ENCODE measurements at places on chromosomes 7 and 10.

- DNase-seq = no peak
Observed at GRCh38 chr7:121744319-121744718, 128.6 kb upstream of the PTPRZ1 start.

DNA sequence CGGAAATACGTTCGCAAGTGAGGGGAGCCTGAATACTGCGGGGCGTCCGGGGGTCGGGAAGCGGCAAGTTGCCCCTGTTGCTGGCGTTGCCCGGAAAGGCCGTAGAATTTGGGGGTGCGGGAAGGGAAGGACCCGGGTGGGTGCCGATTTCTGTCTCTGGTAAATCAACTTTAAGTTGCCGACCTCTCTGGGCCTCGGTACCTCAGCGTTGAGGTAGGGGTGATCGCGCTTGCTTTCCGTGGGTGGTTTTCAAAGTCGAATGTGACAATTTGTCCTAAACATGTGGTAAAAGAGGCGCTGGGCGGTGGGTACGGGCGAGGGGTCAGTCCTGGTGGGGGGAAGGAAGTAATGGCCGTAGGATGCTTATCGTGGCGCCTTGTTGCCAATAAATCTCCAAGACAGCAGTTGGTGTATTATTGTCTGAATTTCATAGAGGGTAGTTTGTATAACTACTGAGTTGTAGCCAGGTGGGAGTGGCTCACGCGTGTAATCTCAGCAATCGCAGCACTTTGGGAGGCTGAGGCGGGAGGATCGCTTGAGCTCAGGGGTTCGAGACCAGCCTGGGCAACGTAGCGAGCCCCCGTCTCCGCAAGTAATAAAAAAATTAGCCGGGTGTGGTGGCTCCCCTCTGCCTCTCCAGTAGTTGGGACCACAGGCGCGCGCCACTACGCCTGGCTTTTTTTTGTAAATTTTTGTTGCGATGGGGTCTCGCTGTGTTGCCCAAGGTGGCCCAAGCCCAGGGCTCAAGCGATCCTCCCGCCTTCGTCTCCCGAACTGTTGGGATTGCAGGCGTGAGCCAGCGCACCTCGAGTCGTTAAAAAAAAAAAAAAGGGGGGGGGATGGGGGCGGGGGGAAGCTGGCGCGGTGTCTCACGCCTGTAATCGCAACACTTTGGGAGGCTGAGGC is 644 bp downstream of the BUD23 start:
- no peak for DNase-seq

DNA sequence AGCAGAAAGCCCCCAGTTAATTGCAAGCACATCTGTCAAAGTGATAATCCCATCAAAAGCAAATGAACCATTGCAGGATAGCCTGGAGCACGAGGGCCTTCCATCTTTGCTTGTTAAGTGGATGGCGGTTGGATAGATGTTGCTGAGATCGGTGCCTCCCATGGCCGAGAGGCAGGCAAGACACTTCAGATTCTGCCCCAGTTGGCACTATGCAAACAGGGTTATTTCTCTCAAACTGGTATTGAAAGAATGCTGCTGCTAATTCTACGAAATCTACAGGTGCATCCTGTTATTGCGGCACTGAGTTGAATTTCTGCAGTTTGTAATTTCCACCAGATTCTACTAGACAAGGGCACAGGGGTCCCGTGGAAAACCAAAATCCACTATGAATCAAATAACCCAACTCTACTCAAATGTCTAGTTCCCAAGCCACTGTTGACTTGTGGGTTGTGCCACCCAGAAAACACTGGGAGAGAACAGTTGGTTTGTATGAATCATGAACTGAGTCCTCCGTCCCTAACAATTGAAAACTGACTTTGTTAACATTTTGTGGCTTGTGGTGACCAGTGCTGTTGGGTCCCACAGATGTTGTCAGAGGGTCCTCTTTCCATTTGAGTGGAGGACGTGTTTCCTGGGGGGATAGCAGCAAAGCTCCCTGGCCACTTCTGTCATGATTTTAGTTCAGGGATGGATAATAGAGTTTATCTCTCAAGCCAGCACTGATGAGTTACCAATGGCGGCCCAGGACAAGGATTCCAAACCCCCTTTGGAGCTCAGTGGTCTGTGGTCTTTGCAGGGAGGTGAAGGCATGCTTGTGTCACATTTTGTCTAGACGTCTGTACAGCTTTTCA is 7.1 kb upstream of the IL2RA start:
- DNase-seq = no peak

DNA sequence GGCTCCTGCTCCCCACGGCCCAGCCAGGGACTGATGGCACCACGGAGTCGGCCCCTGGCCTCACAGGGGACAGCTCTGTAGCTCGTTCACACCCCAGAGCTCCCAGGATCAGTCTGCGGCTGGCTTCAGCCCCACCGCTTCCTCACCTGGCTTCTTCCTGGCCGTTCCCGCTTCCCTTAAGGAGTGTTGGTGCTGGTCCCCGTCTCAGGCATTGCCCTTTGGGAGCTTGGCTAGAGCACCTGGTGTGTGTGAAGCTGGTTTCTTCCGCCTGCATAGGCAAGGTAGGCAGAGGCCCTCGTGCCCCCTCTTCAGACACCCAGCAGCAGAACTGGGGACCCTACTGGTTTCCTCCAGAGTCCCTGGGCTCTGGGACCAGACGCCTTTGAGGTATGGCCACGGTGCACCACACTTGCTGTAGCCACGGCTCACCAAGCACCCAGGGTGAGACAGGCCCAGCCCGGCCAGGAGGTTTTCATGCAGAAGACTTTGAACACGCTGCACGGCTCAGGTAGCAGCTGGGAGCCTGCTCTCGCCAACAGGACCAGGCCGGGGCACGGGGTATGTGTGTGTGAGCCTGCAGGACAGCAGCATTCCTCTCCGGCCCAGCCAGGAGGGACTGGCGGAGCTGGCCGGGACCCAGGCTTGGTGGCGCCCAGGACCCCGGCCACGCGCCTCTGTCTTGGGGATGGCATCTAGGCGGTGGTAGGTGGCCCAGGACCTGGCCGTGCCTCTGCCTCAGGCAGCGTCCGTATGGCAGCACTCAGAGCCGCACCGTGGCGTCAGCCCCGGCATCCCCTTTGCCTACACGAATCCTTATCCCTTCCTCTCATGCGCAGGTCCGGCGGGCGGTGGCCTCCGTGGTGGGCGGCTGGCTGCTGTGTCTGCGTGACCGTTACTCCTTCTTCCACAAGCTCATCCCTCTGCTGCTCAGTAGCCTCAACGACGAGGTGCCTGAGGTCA is 13.2 kb upstream of the PRKAR1B start:
- no peak for DNase-seq

DNA sequence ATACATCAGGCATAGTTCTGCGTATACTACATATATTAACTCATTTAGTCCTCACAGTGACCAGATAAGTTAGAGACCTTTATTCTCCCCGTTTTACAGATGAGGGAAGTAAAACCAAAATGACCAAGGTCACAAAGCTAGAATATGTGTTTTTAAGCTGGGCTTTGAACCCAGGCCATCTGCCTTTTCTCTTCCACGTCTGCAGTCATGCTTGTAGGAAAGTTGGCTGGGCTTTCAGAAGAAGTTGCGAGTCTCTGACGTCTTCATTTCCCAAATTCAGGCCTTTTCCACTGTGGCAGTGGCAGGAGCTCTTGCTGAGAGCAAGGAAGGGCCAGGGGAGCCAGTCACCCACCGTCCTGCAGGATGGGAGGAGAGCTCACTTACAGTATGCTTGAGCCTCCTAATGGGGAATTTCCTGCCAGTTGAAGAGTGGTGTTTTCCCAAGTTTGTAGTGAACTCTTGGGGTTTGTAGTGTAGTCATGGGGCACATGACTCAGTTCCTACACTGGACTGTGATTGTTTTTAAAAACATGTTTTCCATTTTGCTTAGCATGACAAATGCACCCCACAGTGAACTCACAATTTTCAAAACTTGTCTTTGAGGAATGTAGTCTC is 34.2 kb downstream of the CYP17A1 start:
- no peak for DNase-seq

DNA sequence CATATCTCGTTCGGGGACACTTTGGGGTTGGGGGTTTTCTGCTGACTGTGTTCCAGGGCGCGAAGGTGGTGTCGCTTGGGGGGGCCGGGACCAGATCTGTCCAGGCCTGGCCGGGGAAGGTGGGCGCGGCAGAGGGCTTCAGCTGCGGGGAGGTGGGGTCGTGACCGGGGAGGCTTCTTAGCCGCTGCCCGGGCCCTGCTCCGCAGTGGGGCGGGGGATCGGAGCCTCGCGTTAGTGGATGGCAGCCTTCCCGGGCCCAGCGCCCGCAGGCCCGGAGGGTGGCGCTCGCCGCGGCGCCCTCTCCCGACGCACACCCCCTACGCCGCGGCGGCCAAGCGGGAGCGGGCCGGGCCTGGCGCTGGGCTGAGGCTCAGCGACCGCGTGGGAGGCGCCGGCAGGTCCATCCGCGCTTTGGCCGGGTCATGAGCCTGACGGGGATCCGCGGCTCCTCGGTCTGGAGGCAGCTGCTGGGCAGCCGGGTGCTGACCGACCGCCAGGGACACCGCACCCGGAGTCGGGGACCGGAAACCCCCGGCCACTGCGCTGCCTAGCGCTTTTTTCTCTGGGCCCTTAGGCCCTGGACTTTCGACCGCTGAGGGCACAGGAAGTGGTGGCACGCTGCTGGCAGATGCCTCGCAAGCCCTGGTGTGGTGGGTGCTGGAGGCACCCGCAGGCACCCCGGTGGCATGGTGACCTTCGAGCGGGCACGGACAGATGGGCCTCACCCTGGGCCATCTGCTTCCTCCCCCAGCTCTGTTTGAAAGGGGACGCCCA is 1.2 kb downstream of the AGAP3 start:
- DNase-seq = no peak

DNA sequence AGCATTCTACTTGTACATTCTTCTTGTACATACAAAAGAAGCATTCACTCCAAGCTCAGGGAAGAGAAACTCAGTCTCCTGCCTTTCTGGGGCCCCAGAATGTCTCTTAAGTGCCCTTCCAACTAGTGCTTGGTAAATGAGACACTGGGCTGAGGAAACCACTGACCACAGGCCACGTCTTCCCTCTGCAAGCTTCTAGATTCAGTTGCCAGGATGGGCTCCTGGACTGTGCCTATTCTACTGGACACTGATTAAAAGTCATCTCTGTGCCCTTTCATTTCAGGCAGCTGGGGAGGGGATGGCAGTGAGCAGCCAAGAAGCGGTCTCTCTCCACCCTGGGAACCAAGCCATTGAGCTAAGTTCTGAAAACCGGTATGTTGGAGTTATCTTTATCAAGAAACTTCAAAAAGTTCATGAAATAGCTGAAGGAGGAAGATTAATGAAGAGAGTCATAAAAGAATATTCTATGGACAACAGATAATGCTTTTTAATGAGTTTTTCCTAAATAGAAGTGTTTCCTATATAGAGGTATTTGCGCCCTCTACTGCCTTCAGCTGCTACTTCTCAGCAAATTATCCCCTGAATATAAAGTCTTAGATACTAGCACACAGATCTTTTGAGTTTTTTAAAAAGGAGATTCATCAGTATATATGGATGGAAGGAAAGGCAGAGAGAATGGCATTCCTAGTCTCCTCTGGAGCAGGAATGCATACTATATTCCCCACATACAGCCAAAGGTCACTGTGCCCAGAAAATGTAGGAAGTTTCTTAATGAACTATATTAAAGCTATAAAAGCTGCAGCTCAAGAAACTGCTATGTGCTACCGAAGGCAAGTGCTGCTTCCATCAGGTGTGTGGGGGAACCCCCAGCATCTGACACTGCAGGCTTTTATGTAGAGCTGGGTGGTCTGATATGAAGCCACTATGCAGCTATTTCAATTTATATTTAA is 8.4 kb upstream of the IFIT1B start:
- DNase-seq = no peak

- no peak for DNase-seq
Observed at GRCh38 chr7:157271315-157271990, 65.4 kb upstream of the DNAJB6 start.

DNA sequence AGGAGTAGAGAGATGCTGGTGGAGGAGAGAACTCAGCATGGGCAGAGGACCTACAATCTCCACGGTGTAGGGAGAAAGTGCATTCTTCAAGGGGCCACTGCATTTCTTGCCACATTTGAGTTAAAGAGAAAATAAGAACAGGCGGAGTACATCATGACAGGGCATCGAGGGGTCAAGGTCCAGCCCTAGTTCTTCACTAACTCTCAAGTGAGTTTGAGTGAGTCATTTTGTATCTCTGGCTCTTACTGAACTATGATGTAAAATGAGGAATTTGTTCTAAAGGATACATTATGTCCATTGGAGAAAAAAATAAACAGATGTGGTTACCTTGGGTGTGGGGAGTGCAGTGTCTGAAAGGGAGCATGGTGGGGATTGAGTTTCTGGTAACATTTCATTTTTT is 182.9 kb downstream of the XPNPEP1 start:
- no peak for DNase-seq

- no peak for DNase-seq
Observed at GRCh38 chr7:26854876-26855855, 9.2 kb downstream of the SKAP2 start.

- no peak for DNase-seq
Observed at GRCh38 chr10:117184821-117185220, 12.5 kb upstream of the KCNK18 start.

All from stimulated activated CD8-positive, alpha-beta memory T cell treated with anti-CD3 and anti-CD28 coated beads, Interleukin-4, amount 100 ng/mL, for 24 hours (primary cell).